ENCODE measurements at places on chromosomes 7 and 10.

GRCh38 chr7:6156734-6157133 is 115.7 kb downstream of the CYTH3 start:
- no peak for DNase-seq

DNA sequence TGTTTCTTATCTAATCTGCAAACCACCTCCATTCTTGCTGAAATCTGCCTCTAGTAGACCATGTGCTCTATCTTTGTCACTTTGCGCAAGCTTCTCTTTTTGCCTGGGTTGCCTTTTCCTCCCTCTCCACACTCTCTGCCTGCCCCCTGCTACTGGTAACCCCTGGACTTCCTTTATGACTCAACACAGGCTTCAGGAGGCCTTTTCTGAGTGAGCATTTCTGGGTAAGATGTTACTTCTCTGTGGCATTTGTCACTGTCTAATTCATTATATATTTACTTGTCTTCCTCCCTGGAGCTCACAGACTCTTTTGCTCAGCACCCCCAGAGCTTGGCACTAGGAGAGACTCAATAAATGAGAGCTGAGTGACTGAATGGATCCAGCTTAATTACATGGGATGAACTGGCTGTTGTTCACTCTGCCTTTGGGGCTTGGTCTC is 8.4 kb downstream of the GOLGA7B start:
- DNase-seq, result no peak

- DNase-seq, result no peak
Measured at GRCh38 chr7:72406820-72407403, 5.2 kb downstream of the CALN1 start.

GRCh38 chr10:29496341-29497162 is 138.2 kb downstream of the SVIL start:
- DNase-seq, result peak; percentile 67

- DNase-seq, result no peak
Measured at GRCh38 chr7:44225566-44226395, 25.0 kb downstream of the YKT6 start.

- no peak for DNase-seq
Measured at GRCh38 chr7:105046414-105046813, 32.4 kb downstream of the KMT2E start.

- DNase-seq, result no peak
Measured at GRCh38 chr7:53070883-53071282, 35.5 kb downstream of the POM121L12 start.

- DNase-seq, result no peak
Measured at GRCh38 chr7:3005257-3005656, 38.4 kb downstream of the CARD11 start.

- DNase-seq, result no peak
Measured at GRCh38 chr7:2154121-2154520, 78.6 kb downstream of the MAD1L1 start.

GRCh38 chr7:158320328-158320727 is 267.3 kb downstream of the PTPRN2 start:
- no peak for DNase-seq

GRCh38 chr7:155203882-155204691 is 93.6 kb upstream of the INSIG1 start:
- DNase-seq, result no peak
